Mesendoderm (in vitro differentiated cells): ENCODE measurements at places on chromosomes 11 and 22.

DNA sequence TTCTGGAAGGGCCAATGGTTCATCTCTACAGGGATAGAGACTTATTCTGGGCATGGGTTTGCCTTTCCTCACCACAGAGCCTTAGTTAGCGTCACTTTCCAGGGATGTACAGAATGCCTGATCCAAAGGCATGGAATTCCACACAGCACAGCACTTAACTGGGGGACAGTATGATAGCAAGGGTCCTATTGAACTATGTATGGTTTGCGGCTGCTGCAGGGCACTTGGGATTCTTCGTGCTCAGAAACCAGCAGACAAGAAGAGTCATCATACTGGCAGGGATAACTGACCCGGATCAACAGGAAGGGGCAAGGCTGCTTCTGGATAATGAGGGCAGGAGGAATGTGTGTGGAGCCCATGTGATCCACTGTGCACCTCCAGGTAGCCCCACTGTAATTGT lies 105.7 kb downstream of the SWAP70 start:
- no peak overlapping the region for H3K27ac ChIP-seq
- H3K27me3 ChIP-seq: no peaks in the 10 kb centered on the region
- peaks cover 13% of the 10 kb centered on the region for H3K4me1 ChIP-seq
- DNase-seq: no peak

- no peak for DNase-seq
- H3K4me3 ChIP-seq: no peak overlapping the region
- H3K27ac ChIP-seq: no peak overlapping the region
Observed at GRCh38 chr11:4105916-4106315, 11.3 kb downstream of the RRM1 start.

DNA sequence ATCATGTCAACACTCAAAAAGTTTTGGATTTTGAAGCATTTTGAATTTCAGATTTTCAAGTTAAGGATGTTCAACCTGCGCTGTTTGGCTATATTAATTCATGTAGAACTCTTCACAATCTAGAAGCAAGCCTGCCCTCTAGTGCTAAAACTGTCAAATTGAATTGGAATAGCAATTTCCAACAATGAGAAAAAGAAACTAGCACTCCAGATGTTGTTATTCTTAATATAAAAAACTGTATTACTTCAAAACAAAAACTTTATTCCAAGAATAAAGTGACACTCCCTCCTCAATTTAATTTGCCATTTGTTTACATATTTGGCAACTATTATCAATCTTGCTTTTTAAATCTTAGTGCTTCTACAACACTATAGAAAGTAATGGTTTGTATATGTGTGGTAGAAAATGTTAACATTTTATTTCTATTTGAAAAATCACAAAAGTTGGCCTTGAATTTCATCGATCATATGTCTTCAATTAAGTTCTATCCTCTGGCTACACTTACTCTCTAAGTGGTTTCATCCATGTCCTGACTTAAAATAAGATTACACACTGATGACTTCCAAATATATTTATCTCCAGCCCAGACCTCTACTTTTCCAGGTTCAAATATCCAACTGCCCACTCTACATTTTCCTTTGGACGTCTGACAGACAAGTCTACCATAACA lies 36.6 kb downstream of the DCUN1D5 start:
- no peaks in the 10 kb centered on the region for H3K36me3 ChIP-seq
- no peak overlapping the region for H3K4me3 ChIP-seq
- DNase-seq: peak; percentile 28
- no peak overlapping the region for H3K27ac ChIP-seq
- H3K4me1 ChIP-seq: no peaks in the 10 kb centered on the region

GRCh38 chr22:21606775-21607174 lies 23.0 kb downstream of the YDJC start:
- H3K4me3 ChIP-seq: no peak overlapping the region
- H3K4me1 ChIP-seq: no peaks in the 10 kb centered on the region
- H3K27me3 ChIP-seq: no peaks in the 10 kb centered on the region
- H3K36me3 ChIP-seq: peaks cover 9% of the 10 kb centered on the region

GRCh38 chr22:37734402-37734700 lies 37.5 kb downstream of the TRIOBP start:
- no peaks in the 10 kb centered on the region for H3K27me3 ChIP-seq
- no peak overlapping the region for H3K4me3 ChIP-seq
- no peaks in the 10 kb centered on the region for H3K36me3 ChIP-seq
- H3K4me1 ChIP-seq: no peaks in the 10 kb centered on the region
- no peak overlapping the region for H3K27ac ChIP-seq
- no peak for DNase-seq
